Tongue (tissue), 3 donors: ENCODE measurements at places on chromosomes 11 and 22. TPM values are rescaled to one million over a fixed set of nuclear protein-coding genes. Genes with fewer than 3 reads are reported as not detected.

DNA sequence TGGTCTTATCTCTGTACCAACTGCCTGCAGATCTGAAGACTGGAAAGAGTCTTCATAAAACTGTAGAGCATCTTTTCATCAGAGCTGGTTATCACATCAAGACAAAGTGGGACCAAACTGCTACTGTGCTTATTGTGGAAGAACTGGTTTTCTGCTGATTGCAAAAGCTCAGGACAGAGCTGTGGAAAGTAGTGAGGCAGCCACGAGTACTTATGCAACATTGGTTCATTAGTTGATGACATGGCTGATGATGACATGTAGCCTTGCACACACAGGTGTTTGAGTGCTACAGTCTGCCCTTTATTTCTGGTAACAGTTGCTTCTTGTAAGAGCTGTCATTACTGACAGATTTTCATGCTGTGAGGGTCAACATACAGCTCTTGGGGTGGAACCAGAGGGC, 185.4 kb upstream of the GUCY1A2 start:
- DNase-seq, result no peak

RTN4RL2 gene
- total RNA-seq, result 0.21 TPM

DNA sequence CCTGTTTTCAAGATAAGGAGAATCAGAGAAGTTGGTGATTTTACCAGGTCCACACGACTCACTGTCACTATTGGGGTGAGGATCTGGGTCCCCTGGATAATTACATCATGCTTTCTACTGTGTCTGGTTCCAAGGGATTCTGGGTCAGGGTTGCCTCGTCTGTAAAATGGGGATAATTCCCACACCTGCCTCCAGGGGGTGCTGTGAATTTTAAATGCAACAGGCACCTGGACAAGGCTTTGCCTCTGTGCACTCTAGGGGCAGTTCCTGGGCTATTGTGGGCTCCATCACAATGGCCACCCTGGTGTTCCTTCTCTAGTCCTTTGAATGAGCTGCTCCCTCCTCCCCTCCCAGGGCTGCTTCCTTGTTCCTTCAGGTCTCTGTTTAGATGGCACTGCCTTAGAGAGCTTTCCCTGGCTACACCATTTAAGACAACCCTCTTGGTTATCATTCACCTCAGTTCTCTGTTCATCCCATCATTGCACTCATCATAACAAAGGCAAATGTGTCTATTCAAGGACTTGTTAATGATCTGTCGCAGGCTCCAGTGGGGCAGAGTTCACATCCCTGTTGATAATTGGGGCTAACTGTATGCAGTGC, 178.6 kb downstream of the MIAT start:
- DNase-seq, result peak; percentile 52

DNA sequence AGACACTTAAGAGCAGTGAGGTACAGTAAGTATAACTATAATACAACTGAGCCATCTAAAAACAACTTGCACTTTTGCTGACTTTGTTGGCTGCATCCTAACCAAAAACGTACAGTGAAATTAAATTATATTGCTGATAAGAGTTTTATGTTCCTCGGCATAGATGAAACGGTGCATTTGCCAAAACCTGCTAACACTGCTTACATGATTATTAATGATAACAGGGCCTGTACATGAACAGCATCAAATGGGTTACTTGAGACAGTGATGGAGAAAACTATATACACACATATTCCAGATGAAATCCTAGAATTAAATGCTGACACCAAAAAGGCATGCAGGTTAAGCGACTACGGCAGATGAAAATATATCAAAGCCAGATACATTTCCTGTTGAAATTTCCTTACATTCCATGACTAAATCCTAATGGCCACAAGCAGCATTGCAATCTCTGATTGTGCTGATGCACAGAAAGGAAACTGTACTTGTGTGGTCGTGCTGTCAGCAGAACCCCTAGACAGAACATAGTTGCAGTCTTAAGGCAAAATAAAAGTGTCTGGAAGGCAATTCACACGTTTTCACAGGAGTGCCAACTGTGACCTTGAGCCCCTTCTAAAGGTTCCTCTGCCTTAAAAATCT, 143.9 kb downstream of the CADM1 start:
- DNase-seq, result no peak

PPFIBP2 gene
- total RNA-seq, result 70.7 TPM

DNA sequence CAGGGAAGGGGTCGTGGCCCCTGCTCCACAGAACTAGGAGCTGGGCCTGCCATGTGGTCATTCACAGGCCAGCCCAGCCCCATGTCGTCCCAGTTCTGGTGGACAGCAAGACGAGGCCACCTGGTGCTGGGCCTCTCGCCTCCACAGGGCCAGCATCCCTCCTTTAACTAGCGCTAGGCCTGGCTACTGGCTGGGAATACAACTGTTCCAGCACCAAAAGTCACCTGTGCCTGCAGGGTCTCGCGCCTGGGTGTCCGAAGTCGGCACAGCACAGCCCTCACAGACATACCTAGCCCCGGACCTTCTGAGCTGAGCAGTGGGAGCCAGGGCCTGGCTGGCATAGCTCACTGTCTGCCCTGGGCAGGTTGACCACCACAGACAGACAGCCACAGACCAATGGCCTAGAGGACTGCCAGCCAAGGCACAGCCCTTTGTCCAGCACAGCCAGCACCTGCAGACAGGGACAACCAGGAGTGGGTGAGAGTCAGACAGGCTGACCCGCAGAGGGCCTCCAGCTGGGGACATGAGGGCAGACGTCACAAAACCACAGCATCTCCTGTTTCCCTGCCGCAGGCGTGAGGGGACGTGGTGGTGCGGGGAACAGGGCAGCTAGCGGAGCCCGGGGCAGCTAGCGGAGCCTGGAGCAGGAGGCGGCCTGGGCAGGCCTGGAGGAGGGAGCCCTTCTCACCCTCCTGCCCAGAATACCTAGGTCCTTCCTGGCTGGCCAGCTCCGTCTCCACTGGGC, 27.2 kb upstream of the TH start:
- no peak for DNase-seq

TMPRSS4 gene
- 7.0 TPM for total RNA-seq

- DNase-seq, result no peak
Measured at GRCh38 chr22:37278261-37278660, 4.0 kb upstream of the CYTH4 start.
